ENCODE measurements at places on chromosomes 16 and 17.

DNA sequence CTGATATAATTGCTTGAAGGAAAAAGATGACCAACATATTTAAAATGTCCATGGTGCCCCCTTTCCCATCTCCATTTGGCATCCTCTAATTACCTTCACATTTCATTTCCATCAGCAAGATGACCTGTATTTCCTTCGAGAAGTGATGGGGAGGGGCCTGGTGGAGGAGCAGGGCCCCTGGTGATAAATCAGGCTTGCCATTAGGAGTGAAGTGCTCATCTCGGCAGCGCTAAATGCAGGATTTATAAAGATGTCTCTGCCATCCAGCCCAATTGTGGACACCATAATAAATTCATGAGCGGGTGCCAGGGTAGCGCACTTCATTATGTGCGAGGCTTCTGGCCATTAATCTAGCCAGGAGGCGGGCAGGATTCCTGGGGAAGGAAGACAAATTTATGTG is 101.5 kb upstream of the IRX6 start:
- H3K36me3 ChIP-seq: no peaks in the 10 kb centered on the region
- H3K4me3 ChIP-seq: no peak overlapping the region
- no peaks in the 10 kb centered on the region for H3K4me1 ChIP-seq
- DNase-seq: no peak
- peaks cover 5% of the 10 kb centered on the region for H3K27me3 ChIP-seq
- H3K27ac ChIP-seq: no peak overlapping the region

DNA sequence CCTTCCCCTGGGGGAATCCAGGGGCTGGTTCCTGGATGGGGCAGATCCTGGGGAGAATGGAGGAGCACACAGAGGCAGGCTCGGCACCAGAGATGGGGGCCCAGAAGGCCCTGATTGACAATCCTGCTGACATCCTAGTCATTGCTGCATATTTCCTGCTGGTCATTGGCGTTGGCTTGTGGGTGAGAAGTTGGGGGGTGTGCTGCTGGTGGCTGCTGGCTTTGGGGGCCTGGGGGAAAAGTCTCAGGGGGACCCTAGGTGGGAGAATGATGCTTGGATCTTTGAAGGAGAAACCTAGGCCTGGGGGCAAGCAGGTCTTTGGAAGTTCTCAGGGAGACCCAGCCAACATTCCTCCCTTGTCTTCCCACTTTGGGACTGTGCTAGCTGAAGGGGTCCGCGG is at the start of gene SLC5A2:
SLC5A2 (plus strand) TSS at position 43 of the 400 bp plus-strand sequence; CDS start at position 57, 14 bp downstream.
- no peaks in the 10 kb centered on the region for H3K27me3 ChIP-seq
- H3K27ac ChIP-seq: no peak within 1 kb of the TSS
- no peak for DNase-seq
- H3K36me3 ChIP-seq: peaks cover 9% of the 10 kb centered on the region
- H3K4me1 ChIP-seq: peaks cover 5% of the 10 kb centered on the region

GRCh38 chr17:79126139-79126538 is 51.5 kb downstream of the ENGASE start:
- no peak for DNase-seq
- no peaks in the 10 kb centered on the region for H3K4me1 ChIP-seq
- no peaks in the 10 kb centered on the region for H3K36me3 ChIP-seq
- H3K4me3 ChIP-seq: no peak overlapping the region

DNA sequence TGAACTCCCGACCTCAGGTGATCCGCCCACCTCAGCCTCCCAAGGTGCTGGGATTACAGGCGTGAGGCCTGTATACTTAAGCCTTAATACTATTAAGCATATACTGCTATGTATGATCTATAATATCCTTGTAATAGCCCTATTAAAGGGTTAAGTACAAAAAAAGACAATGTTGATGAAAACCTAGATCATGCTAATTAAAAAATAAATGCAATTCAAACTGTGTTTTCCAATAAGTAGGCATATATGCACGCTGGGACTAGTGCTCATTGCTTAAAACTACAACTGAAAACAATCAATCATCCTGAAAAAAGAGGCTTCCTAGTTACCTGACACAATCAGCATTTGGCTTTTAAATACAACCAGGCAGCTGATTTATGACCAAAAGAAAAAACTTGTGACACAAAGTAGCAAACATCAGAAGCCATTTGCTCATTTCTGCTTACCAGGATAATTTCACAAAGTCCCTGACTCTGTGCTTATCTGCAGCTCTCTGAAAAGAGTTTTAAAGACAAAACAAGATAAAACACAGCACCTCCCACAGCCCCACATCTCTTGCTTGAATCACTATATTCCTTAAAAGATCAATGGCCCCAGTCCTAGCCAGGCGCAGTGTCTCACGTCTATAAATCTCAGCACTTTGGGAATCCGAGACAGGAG is 11.1 kb downstream of the ZNF385C start:
- no peaks in the 10 kb centered on the region for H3K36me3 ChIP-seq
- peaks cover 31% of the 10 kb centered on the region for H3K27me3 ChIP-seq
- no peak overlapping the region for H3K27ac ChIP-seq
- DNase-seq: no peak
- H3K4me3 ChIP-seq: no peak overlapping the region
- no peaks in the 10 kb centered on the region for H3K4me1 ChIP-seq

GRCh38 chr17:7238420-7239090 is 702 bp downstream of the PHF23 start:
- H3K4me3 ChIP-seq: peak overlapping the region; percentile 100
- peak overlapping the region; percentile 89 for H3K27ac ChIP-seq
- H3K36me3 ChIP-seq: peaks cover 88% of the 10 kb centered on the region
- H3K27me3 ChIP-seq: no peaks in the 10 kb centered on the region
- peak; percentile 18 for DNase-seq
